NCI-H446 treated with DMSO at 0.1 percent for 48 hours (cell line): ENCODE measurements at places on chromosomes 7 and 10.

DNA sequence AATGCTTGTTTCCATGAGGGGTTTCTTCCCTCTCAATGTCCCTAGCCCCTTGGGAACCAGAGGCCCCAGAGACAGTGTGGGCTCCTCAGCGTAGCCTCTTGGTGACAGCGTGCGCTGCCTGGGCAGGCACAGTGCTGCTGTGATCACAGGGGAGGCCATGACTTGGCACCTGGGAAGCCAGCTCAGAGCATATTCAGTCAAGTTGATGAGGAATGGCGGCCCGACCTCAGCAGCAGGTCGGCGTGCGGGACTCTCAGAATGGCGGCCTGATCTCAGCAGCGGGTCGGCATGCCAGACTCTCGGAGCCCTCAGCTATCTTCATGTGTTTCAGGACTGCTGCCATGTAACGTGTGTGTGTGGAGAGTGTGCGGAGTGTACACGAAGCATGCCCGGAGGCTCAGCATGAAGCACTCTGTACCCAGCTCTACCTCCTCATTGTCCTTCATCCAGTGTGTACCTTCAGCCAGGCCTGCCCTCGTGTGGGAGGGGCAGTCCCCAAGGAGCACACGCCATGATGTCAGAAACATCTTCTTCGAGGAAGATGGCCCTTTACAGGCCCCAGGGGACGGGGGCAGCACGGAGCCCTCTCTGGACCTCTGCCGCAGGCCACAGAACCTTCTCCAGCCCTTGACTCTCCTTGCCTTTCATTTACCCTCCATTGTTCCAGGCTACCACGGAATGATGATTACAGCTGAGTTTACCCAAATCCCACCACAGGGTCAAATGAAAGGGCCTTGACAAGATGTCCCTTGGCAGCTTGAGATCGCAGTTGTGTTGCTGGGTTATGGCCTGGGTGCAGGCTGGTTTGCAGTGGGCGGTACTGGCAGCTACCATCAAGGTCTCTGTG, 130.4 kb downstream of the SMURF1 start:
- no peak for DNase-seq

DNA sequence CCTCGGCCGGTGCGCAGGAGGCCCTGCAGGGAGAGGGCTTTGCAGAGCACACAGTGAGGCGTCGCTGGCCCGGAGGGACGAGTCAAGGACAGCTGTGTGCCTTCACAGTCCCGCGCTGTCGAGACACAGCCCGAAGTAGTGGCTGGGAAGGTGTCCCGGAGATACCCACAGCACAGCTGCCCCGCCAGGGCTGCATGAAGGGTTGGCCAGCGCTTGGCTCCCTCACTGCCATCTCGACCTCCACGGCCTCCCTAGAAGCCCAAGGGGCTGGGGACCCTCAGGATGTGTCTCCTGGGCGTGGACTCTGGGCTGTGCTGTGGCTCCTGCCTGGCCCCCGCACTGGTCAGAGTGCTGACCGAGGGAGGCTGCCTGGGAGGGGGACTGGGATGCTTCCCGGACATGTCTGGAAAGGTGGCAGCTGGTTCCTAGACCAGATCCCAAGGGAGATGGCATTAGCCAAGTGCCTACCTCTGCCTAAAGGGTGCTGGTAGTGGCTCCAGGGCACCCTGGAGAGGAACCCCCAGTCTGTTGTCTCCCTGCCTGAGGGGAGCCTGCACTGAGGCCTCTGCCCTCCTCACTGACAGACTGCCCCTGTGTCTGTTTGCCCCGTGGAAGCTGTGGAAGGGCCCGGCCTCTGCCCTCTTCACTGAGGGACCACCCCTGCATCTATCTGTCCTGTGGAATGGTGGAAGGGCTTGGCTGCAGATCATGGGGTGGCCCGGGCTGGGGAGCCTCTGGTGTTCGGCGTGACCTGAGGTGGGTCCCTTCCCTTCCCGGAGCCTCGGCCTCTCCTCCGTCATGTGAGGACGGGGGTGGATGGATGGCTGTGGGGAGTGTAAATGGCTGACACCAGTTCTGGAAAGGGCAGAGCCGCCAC, 5.8 kb downstream of the ELFN1 start:
- no peak for DNase-seq

GRCh38 chr10:10209167-10209566, 808.5 kb upstream of the CELF2 start:
- peak; percentile 24 for DNase-seq

- no peak for DNase-seq
Observed at GRCh38 chr7:108102671-108103312, 27.4 kb downstream of the LAMB4 start.

DNA sequence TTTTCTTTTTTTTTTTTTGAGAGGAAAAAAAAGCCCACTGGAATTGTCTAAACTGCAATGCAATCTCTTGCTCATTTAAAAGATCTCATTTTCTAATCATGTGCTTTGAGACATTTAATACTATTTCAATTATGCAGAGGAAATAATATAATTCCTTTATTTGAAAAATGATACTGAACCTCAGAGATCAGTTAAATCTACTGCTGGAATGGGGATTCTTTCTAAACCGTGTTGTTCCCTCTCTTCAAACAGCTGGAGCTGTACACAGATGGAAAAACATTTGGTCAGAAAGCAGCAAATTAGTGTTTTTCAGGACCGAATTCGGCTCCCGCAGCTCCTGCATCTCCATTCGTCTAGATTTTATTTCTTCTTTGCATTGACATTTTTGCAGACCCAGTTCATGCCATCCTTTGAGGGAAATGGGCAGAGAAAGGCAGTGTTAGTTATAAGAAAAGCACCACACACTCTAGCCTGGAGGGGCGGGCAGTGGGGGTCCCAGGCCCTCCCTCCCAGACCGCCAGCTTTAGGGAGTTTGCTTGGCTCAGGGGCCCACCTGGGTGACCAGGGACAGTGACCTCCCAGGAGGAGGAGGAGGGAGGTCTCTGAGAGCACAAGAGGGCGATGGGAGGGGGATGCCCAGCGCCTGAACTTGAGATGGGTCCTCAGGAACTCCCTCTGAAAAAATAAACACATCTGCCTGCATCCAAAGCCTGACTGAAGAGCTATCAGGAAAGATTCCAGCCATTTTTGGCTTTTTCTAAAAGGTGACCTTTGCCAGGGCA, 32.4 kb downstream of the TRIM8 start:
- DNase-seq = no peak

GRCh38 chr7:43384616-43385308, 198.1 kb upstream of the STK17A start:
- DNase-seq = no peak

DNA sequence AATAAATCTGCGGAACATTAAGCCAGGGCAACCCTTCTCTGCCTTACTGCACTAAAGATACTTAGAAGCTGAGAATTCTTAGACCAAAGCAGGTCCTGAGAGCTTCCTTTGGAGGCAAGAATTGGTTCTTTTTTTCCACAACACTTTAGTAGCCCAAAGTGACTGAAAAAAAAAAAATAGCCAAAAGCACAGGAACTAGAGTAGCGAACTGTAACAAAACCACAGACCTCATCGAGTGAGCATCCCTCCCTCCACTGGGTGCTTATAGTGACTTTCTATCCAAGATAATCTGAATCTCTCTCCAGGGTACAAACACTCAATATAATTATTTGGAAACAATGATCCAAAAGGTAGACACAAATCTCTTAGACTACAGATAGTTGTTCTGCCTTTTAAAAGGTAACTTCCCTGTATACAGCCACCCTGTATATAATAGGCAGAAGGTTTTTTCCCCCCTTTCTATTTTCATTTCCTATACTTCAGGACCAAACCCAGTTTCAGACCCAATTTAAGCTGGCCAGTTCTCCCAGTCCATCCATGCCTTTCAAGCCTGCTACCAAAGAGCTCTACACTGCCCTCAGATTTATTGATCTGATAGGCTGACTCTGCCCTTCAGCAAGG, 31.6 kb upstream of the KCNIP2 start:
- DNase-seq = no peak

DNA sequence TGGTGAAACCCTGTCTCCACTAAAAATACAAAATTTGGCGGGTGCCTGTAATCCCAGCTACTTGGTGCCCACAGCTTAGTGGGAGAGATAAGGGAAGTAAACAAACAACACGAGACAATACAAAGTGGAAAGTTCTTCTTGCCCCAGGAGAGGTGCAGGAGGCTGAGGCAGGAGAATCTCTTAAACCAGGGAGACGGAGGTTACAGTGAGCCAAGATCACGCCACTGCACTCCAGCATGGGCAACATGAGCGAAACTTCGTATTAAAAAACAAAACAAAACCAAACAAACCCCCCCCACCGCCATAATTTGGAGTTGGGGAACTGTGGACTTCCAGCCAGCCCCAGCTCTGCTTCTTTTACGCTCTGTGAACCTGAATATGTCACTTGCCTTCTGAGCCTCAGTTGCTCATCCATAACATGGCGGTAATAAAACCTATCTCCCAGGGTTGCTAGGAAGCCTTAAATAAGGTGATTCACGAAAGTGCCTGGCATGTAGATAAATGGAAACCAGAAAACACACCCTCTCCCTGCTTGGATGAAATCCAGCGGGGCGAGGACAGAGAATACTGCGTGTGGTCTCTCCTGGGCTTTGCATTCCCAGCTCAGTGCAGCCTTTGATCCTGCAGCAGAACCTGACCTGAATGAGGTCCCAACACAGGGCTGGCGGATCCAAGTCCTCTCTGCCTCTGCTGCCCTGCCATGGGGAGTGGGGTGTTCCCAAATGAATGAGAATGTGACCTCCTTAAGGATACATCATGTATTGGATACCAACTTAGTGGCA, 10.2 kb downstream of the MLXIPL start:
- DNase-seq = no peak

- peak; percentile 75 for DNase-seq
Observed at GRCh38 chr7:56009695-56010094, 41.5 kb downstream of the PSPH start.

DNA sequence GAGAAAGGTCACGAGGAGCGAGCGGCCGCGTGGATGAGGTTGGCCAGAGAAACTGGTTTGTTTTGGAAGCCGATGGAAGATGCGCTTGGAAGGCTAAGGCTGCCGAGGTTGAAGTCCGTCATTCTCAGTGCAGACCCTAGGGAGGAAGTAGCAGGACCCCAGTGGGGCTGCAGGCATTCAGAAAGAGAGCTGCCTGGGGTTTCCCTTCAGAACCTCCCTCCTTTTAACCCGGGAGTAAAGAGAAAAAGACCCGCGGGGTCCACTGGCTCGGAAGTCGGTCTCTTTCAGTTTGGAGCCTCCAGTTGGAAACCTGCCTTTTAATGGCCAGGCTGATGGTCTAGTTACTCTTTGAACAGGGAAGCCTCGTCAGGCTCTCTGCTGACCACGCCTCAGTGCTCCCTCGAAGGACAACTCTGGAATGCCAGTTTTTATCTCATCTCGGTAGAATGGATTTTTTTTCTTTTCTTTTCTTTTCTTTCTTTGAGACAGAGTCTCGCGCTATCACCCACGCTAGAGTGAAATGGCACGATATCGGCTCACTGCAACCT, 188.6 kb downstream of the CUX1 start:
- DNase-seq = no peak

GRCh38 chr10:122515588-122516231, 44.8 kb upstream of the DMBT1 start:
- no peak for DNase-seq

- no peak for DNase-seq
Observed at GRCh38 chr10:122344741-122345258, 29.7 kb upstream of the PLEKHA1 start.

- DNase-seq = no peak
Observed at GRCh38 chr7:20539201-20539600, 76.3 kb upstream of the ABCB5 start.

- DNase-seq = no peak
Observed at GRCh38 chr10:71354776-71355175, 35.7 kb downstream of the SLC29A3 start.

GRCh38 chr7:37052705-37053104, 328.4 kb upstream of the AOAH start:
- no peak for DNase-seq

DNA sequence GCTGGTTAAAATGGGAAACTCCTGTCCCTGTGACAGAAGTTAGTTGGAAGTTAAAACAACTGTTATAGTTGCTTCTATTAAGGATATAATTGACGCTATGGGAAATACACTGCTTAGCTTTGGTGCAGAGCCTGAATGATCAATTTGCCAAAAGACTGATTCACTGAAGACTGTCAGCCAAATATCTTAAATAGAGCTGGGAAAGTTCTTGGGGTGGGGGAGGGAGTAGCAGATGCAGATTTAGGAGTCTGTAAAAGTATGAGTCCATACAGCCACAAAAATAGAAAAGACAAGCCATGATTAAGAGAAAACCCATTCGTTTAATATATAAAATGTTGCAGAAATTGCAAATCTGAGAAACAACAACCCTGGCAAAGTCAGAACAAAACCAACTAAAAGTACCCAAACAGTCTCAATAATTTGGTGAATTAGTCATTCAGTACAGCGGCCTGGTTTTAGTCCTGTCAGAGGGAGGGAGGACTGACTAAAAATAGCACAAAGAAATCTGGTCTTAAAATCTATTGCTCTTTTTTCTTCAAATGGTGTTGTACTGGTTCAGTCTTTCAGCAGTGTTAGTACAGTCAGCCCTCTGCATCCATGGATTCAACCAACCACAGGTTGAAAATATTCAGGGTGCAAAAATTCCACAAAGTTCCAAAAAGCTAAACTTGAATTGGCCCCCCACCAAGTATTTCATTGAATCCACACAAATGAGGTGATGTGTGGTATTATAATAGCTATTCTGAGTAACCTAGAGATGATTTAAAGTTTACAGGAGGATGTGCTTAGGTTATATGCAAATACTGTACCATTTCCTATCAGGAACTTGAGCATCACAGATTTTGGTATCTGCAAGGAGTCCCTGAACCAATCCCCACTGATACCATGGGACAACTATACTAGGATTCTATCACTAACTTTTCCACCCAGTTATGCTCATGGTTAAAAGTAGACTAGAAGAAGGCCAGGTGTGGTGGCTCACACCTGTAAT, 30.0 kb downstream of the STK17A start:
- DNase-seq = peak; percentile 36

DNA sequence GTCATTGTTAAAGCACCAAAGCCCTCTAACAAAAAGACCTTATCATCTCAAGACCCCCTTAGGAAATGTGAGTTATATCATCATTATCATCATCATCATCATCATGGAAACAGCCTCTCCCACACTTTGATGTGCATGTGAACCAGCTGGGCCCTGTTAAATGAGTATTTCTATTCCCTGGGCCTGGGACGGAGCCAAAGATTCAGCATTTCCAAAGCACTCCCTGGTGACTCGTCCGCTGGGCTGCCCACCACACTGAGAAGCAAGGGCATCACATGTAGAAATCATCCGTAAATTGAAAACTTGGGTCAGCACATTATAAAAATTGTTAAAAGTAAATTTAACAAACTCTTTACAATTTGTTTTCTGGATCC, 88.6 kb downstream of the PTPRN2 start:
- DNase-seq = no peak

DNA sequence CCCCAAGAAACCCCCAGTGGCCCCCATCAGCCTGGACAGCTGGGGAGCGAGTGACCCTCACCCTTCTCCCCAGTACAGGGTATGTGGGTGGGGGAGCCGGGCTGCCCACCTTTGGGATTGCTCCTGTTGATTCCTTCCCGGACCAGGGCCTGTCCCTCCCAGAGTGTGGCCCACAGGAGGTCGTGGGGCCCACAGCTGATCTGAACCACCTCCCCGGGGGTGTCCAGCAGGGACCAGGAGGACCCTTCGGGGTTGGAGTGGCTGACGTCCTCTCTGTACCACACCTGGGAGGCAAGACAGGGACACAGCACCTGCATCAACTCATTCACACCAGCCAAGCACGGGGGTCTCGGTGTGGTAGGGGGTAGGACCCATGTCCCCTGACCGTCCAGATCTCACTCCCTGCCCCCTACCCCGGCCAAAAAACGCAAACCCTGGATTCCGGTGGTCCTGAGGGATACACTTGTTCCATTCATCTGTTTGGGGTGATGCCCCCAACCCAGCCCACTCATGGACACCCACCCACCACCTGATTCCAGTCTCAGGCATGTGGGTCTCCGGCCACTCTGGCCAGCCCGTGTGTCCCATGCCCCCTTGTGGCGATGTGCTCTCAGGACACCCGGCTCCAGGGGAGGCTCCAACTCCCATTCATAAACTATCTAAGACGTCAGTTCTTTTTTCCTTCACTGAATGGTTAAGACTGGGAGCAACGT, 10.9 kb downstream of the TECPR1 start:
- DNase-seq = no peak
